ENCODE measurements at places on chromosomes 2 and 18.
A peak's percentile ranks its signal among the peaks of the same experiment; 100 is the strongest.

DNA sequence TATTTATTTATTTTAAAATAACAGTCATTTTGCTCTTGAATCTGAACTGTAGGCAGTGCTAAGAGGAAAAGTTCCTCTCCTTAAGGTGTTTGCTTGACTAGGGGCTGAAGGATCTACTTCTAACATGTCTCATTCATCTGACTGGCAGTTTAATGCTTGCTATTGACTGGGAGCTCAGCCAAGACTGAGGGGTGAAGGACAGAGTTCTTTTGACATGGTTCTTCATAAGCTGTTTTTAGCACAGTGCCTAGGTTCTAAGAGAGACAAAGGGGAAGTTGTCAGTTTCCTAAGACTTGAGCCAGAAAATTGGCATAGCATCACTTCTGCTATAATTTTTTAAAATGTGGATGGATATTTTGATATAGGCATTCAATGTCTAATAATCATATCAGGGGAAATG, 73.0 kb downstream of the COMMD1 start:
- DNase-seq = peak; percentile 5

GRCh38 chr2:41410011-41410410, 637.8 kb upstream of the PKDCC start:
- DNase-seq = no peak

- no peak for DNase-seq
Observed at GRCh38 chr2:61995515-61995914, 90.0 kb downstream of the COMMD1 start.

DNA sequence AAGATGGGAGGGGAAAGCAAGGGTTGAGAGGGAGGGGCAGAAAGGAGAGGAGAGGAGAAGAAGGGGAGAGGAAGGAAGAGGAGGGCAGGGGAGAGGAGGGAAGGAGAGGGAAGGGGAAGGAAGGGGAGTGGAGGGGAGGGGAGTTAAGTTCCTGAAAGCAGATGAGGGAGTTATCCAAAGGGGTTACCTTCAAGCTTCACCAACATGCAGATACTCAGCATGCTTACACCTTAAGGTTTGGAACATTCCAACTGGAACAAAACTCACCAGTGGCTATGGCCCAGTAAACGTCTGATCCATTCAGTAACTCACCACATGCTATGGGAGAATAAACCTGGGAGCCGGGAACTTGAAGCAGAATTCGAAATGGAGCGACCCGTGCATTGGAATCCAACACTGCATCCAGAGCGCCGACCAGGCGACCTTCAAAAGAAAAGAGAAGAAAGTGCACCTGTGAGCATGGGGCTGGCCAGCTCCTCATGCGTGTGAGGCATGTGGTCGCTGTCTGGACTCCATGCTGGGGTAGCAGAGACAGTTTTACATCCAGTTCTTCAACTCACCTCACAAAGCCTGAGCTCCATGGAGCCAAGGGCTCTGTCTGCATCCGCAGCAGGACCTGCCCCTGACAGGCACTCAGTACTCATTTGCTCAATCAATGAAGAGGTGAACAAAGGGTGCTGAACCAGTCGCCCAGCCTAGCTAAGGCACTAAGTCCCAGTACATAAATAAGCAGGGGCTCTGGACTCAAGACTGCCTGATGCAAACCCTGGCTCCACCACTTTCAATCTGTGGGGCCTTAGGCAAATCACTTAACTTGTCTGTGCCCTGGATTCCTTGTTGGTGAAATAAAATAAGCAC, 61.0 kb downstream of the TBC1D8 start:
- no peak for DNase-seq

- no peak for DNase-seq
Observed at GRCh38 chr2:31337197-31337596, 77.3 kb downstream of the XDH start.

GRCh38 chr2:231391981-231392380, 3.5 kb upstream of the B3GNT7 start:
- DNase-seq = no peak

GRCh38 chr2:171309455-171310286, 124.1 kb downstream of the METTL8 start:
- no peak for DNase-seq

GRCh38 chr2:148279216-148279615, 258.3 kb downstream of the MBD5 start:
- no peak for DNase-seq

DNA sequence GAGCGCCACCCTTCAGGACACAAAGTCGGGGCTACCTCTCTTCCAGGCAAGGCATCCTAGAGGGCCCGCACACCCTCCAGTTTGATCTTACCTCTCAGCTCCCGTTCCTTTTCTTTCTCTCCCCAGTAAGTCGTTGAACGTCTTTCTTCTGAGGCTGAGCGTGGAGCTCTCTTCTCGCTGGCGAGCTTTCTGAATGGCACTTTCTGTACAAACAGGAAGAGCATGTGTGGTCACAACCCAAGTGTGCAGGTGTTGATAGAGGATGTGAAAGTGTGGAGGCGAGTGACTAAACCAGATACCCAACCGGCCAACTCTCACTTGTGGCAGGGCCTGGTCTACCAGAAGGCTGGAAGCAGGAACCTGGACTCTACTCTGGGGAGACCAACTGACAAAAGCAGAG, at the start of gene AFF3:
Gene AFF3 (minus strand): TSS at position 198 of the 400 bp plus-strand sequence. CDS start 38,136 bp downstream, outside the sequence.
- no peak for DNase-seq

DNA sequence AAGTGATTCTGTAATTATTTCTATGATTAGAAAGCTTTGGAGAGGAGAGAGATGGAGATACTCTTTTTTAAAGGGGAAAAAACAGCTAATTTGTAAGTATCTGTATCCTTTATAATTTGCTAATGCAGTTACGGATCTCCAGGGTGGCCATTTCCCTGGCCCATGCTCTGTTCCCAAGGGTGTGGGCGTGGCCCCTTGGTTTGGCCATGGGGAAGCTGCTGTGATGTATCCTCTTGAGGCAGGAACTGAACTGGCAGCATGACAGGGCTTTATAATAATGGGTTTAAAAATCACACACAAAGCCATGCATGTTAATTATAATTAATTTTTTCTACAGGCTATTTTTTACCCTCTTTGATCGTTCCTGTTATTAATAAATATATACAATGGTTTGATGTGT, 27.0 kb downstream of the TRAPPC12 start:
- no peak for DNase-seq

- DNase-seq = peak; percentile 35
Observed at GRCh38 chr18:48921305-48922225, 29.2 kb downstream of the SMAD7 start.

DNA sequence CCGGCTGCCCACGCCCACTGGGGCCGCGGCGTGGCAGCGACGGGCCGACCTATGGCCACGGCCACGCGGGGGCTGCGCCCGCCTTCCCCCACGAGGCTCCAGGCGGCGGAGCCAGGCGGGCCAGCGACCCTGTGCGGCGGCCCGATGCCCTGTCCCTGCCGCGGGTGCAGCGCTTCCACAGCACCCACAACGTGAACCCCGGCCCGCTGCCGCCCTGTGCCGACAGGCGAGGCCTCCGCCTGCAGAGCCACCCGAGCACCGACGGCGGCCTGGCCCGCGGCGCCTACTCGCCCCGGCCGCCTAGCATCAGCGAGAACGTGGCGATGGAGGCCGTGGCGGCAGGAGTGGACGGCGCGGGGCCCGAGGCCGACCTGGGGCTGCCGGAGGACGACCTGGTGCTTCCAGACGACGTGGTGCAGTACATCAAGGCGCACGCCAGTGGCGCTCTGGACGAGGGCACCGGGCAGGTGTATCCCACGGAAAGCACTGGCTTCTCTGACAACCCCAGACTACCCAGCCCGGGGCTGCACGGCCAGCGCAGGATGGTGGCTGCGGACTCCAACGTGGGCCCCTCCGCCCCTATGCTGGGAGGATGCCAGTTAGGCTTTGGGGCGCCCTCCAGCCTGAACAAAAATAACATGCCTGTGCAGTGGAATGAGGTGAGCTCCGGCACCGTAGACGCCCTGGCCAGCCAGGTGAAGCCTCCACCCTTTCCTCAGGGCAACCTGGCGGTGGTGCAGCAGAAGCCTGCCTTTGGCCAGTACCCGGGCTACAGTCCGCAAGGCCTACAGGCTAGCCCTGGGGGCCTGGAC, 253.2 kb downstream of the GLI2 start:
- no peak for DNase-seq

GRCh38 chr2:225895126-225895525, 495.6 kb downstream of the NYAP2 start:
- no peak for DNase-seq

- DNase-seq = no peak
Observed at GRCh38 chr2:112767693-112768330, 3.4 kb upstream of the CKAP2L start.

DNA sequence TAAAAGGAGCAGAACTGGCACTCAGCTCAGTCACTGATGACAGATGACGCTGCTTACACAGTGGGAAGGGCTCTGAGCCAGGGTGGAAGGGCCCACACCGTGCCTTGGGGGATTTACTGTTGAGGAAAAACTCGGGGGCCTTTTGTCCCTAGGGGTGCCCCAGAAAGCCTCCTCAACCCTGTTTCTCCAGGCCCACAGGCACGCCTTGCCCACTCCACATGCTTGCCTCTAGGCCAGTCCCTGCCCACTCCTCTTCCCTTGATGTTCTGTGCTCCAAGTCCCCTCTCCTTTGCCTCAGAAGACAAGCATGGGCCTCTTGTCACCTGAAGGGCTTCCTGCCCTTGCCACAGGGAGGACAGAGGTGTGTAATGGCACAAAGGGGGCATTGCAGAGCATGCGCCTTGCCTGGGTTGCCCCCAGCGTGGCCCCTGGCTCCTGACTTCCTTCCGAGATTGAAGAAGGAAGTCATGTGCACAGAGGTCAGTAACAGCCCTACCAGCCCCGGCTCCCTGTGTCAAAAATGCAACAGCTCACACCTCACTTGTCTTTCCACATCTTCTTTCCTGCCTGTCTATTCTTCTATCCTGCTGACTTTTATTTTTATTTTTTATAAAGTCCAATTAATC, 65.1 kb downstream of the LIPG start:
- DNase-seq = no peak

DNA sequence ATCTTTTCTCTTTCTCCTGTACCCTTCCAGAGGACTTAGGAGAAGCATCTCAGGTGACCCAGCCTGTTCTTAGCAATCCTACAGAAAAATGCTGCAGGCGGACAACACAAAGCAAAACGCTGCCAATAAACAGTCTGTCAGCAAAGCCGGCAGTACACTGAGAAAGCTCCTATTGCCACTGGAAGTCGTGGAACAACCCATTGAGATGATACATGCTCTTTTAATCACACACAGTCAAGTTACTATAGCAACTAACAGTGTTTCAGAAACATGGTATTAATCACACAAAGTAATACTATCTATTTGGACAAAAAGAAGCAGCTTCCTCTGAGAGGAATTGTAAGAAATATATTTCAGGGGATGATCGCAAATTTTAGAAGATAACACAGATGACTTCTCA, 10.5 kb downstream of the CTLA4 start:
- DNase-seq = no peak

GRCh38 chr2:233479616-233480489, 86.7 kb downstream of the USP40 start:
- DNase-seq = no peak

DNA sequence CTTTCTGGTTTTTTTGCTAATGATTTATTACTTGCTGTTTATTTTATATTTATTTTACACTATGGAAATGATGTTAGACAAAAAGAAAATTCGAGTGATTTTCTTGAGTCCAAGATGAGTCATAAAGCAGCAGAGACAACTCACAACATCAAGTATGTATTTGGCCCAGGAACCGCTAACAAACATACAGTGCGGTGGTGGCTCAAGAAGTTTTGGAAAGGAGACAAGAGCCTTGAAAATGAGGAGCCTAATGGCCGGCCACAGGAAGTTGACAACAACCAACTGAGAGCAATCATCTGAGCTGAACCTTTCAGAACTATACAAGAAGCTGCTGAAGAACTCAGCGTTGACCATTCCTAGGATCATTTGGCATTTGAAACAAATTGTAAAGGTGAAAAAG, 594.1 kb downstream of the SATB2 start:
- no peak for DNase-seq

DNA sequence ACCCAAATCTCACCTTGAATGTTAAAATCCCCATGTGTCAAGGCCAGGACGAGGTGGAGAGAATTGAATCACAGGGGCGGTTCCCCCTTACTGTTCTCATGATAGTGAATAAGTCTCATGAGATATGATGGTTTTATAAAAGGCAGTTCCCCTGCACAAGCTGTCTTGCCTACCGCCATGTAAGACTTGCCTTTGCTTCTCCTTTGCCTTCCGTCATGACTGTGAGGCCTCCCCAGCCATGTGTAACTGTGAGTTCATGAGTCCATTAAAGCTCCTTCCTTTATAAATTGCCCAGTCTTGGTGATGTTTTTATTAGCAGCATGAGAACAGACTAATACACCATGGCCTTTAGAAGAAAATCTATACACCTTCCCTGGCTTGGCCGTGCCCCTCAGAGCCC, 7.4 kb upstream of the MBP start:
- no peak for DNase-seq

DNA sequence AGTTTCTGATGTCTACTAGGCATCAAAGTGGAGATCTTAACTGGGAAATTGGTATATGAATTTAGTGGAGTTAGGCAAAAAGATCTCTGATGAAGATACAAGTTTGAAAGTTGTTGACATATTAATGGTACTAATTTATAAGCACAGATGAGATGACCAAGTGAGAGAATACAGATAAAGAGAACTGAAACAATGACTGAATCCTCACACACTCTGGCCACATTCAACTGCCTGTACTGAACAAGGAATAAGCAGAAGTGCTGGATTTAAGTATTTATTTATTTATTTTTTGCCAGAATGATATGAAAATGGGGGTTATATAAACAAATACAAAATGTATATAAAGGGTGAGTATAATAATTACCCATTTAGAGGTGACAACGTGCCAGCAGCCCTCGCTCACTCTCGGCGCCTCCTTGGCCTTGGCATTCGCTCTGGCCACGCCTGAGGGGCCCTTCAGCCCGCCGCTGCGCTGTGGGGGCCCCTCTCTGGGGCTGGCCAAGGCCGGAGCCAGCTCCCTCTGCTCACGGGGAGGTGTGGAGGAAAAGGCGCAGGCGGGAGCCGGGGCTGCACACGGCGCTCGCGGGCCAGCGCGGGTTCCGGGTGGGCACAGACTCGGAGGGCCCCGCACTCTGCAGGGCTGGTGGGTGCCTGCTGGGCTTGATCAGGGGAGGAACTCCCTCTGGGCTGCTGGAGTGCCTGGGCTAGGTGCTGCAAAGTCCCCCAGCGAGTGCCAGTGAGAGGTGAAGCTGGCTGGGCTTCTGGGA, 1363.9 kb upstream of the CRIM1 start:
- DNase-seq = no peak

DNA sequence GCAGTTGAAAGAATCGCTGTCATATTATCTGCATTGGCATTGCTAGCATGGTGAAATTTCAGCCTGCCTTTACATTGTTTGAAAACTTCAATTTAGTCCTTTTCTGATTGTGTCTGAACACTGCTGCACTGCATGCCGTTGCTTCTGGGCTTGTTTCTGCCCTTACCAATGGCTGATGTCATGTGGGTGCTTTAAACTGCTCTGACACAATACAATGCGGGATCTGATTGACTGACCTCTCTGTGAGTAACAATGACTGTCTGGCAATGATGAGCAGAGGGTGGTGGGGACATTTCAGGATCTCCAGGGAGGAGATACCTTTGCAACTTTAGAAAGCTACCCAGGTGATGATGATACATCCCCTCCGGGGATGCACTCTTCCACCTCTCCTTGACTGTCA, 119.5 kb upstream of the ZBTB14 start:
- peak; percentile 40 for DNase-seq

All from hippocampal formation (tissue), 2 donors.